Activated CD4-positive, alpha-beta T cell treated with anti-CD3 and anti-CD28 coated beads, Interleukin-2, Interleukin-6, amounts not matched to agents 100 ng/mL and 50 ng/mL, durations not matched to agents 16 hours and 8 hours (primary cell): ENCODE measurements at places on chromosomes 2 and 18.
A peak's percentile ranks its signal among the peaks of the same experiment; 100 is the strongest.

GRCh38 chr2:236939271-236939670, 146.4 kb upstream of the COPS8 start:
- no peak for DNase-seq

DNA sequence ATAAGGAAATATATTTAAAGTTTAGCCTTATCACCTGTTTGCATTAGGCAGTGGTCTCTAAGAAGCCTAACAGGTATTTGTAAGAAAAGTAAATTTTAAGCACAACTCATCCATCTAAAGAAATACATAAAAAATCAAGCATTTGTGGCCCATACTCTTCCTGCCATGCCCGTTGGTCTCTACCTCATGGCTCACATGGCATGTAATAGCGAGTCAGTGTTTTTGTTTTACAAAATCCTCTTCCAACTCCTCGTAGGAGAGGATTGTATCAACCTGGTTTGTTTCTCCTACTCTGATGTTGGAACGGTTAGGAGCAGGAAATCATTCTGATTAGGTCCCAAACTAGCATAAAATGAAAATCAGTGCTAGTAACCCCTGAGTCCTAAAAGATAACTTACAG, 91.8 kb downstream of the FMNL2 start:
- no peak for DNase-seq

- no peak for DNase-seq
These were observed 81.9 kb downstream of the TGOLN2 start for GRCh38 chr2:85245891-85246290.

- no peak for DNase-seq
These were observed 98.6 kb downstream of the BCL2L11 start for GRCh38 chr2:111219285-111219684.

DNA sequence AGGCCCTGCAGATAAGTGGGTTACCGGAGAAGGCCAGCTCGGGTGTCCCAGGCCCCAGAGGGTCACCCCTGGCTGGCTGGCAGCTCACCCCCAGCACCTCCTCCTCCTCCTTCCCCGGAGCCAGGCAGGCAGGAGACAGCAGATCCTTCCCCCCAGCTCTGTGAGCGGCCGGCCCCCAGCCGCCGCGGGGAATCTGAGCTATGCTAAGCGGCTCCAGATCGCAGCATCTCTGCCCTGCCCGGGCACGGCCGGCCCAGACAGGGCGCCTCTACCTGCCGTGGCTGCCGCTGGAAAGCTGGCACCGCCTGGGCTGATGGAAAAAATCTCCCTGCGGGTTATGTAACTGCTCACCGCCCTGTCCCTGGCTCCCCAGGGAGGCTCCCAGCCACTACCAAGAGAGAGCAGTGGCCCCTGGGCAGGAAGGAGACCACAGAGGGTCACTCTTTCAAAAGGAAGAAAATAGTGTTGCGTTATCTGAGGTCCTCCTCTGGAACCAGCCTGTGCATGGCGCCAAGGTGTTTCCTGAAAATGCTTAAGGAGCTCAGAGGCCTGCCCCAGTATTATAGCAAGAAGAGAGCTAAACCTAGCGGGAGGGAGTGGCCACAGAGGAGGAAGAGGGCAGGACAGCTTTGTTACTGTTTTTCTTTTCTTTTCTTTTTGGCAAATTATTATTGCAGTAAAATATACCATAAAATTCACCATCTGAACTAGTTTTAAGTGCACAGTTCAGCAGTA, 179.0 kb downstream of the SMAD7 start:
- no peak for DNase-seq

DNA sequence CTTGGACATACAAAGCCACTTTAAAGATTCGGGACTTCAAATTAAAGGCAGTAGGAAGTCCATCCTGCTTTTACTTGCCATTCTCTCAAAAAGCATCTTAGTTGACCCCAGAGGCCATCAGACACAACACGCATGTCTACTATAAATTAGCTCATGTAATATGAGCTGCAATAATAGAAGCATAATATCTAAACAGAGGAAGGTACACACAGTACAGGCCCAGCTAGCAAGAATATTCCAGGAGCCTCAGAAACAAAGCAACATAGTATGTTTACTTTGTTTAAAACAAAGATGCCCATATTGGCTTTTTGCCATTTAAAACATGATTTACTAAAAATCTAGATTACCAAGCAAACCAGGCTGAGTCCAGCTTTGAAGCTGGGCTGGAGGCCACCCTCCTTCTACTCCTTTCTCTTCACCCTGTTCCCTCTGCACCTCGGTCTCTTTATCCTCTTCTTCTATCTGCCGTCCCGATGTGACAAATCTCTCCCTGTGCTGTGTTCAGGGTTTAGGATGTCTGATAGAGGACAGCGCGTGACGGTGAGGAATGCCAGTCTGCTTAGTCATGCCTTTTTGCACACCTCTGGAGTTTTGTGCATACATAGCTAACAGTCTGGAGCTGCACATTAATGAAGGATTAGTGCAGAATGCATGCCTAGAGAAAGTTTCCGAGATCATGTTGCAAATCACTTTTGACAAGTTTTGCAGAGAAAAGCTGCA, 28.2 kb downstream of the DTNA start:
- DNase-seq = no peak

DNA sequence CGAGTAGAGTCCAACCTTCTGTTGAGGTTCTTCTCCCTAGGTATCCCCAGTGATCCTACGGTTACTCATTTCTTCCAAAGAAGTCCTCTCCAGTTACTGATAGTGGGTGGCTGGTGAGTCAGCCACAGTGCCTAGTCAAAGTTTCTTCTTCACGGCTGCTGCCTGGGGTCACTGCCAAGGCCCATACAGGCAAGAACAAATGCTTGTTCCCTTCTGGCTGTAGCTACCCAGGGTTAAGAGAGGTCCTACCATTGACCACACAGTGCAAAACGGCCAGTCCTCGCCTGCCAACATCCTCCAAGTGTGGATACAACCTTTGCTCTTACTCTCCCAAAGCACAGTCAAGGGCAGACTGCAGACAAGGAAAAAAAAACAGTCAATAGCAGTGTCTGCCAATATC, 2.9 kb upstream of the PTPN4 start:
- peak; percentile 22 for DNase-seq

GRCh38 chr18:79524181-79525078, 128.7 kb downstream of the NFATC1 start:
- peak; percentile 46 for DNase-seq

DNA sequence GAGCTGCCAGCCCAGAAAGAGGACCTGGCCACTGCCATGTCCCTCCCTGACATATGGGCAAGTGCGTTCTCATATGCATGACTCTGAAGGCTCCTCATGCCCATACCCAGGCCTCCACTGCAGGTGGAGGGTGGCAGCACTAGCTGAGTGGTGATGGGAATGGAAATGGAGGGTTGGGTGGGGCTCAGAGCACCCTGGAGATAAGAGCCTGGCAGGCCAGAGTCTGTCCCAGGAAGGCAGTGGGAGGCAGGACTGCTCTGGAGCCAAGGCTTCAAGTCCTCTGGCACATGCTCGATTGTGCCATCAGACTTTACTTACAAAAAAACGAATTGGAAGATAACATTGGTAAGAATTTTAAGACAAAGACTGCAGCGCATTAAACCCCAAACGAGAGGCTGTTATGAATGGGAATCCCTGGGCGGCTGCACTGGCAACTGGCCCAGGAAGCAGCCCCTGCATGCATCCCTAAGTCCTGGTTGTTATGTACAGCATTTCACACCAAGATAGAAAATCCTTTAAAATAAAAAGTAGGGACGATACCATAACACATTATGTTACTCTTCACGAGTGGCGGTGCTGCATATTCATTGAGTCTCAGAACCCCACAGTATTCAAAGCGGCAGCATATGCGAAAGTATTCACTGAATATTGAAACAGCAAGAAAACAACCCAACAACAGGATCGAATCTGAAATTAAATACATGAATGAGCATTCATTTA, 81.7 kb upstream of the FAM98A start:
- DNase-seq = no peak

DNA sequence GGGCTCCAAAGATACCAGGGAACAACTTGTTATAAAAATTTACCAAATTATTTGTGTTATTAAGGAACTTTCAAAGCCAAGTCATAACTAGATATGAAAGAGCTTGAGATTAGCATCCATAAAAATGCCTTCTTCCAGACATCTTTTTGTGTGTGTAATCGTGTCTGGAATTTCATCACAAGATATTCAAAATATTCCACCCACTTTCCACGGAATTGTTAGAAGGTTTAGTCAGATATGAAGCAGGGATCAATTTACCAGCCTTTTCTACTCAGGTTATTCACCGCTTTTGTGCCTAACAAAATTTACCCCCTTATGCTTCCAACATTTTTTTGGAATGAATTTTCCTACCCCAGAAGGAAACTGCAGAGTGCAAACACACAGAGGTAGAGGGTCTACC, 130.2 kb upstream of the ACVR2A start:
- DNase-seq = no peak

DNA sequence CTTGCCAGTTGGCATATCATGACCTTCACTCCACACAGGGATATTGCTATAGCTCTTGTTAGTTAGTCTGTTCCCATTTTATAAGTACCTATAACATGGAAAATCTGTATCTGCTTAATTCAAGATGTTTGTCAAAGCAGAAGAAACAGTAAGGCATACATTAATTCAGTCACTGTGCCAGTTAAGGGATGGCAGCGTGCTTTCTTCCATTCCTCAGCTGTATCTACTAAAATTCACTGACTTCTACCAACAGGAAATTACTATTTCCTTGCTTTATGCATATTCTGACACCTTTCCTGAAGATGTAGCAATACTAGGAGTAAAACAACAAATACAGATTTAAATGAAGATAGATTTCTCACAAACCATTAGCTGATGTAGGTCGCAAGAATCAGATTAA, 59.9 kb downstream of the RNF152 start:
- DNase-seq = no peak

GRCh38 chr2:222887124-222887523, 26.3 kb downstream of the ACSL3 start:
- no peak for DNase-seq
